ENCODE measurements at places on chromosomes 6 and 20.

DNA sequence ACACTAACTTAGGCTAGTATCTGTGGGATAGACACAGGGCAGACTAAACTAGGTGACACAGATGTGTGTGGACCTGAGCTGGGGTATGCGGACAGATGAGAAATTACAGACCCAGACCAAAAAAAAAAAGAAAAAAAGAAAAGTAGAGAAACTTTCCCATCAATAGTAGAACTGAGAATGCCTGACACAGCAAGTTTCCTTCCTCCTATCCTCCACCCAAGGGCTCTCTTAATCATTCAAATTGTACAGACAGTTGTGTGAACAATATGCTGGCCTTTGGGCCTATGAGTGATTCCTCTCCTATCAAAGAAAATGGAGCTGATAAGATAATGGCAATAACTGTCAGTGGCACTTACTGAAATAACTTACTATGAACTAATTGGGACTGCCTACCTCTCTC is 226.7 kb upstream of the PRDM1 start:
- DNase-seq: no peak

GRCh38 chr6:145532361-145532760 is 203.0 kb downstream of the EPM2A start:
- no peak for DNase-seq

- no peak for DNase-seq
Measured at GRCh38 chr6:21747441-21747840, 153.9 kb downstream of the SOX4 start.

DNA sequence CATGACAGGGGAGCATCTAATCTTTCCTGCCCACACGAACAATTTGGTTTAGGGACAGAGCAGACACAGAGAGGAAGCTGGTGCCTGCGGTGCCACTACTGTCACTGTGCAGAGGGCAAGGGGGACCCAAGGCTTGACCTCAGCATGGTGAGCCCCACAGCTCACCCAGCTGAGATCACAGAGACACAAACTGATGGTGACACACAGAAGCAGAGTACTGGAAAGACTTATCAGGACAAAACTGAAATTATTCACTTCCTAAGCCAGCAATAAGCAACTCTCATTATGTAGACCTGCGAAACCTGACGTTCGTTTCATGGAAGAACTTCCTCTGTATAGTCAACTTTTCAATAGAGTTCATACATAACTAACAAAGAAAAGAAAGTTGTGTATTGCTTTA is 86.1 kb downstream of the HUS1B start:
- DNase-seq: no peak
